ENCODE measurements at places on chromosomes 1 and 21.

DNA sequence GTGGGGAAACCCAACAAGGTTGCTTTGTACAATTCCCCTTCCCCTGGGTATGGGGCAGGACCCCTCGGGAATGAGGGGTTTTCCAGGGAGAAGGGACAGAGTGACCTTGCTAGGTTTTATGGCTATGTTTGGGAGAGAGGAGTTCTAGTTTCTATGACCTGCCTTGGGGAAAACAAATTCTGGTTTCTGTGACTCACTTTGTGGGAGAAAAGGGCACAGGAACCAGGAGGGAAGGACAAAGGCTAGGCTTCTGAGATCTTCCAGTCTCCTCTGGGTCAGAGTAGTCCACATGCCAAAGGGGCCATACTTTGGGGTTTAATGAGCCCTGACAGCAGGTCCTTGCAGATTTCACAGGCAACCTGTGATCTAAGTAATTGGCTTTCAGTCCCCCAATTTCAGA, 5.5 kb upstream of the PTGER3 start:
- no peak for DNase-seq

GRCh38 chr1:201640624-201641023, 101.7 kb downstream of the NAV1 start:
- no peak for DNase-seq

GRCh38 chr1:64984737-64985136, 18.4 kb upstream of the JAK1 start:
- DNase-seq: no peak

DNA sequence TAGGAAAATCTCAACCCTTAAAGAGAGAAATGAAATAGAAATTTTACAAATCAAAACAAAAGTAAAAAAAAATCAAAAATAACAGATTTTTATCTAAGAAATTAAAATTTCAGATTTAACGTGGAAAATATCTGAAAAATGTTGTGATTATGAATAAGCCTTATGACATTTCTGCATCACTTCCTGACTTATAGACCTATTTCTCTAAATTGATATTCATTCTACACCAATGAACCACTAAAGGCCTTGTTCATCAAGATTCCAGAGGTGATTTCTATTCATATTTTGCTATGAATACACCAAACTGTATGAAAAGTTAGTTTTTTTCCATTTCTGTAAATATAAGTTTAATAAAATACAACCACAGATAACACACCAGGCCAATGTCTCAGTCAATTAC, 261.5 kb downstream of the SMYD3 start:
- DNase-seq: no peak

DNA sequence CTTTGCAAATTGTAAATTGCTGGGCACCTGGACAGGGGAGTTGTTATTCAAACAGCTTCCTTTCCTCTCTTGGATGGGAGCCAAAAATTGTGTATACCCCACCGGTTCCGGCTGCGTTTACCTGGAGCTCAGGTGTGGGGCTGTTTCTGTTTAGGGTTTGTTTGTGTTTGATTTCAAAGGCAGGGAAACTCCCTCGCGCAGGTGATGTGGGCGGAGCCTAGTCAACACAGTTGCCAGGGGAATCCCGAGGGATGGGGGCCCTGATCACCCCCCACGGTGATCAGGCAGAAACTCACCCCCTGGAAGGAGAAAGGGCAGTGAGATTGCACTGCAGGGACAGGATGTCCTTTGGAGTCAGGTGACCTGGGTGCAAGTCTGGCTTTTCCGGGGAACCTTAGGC, 28.3 kb downstream of the CDCP2 start:
- DNase-seq: no peak

- no peak for DNase-seq
These were observed 14.2 kb upstream of the CYP4B1 start for GRCh38 chr1:46784666-46785065.

DNA sequence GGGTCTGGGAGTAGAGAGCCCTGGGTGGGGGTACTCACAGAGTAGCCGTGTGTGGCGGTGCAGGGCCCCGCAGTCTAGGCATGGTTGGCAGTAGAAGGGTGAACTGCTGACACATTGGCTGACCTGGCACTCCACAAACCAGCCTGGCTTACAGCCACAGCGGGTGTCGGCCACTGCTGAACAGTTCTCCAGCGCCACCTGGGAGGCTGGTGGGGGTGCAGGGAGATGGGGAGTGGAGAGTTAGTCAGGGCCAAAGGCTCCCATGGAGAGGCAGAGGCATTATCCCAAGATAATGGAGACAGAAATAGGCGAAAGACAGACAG, 1.5 kb downstream of the TNFRSF25 start:
- no peak for DNase-seq

DNA sequence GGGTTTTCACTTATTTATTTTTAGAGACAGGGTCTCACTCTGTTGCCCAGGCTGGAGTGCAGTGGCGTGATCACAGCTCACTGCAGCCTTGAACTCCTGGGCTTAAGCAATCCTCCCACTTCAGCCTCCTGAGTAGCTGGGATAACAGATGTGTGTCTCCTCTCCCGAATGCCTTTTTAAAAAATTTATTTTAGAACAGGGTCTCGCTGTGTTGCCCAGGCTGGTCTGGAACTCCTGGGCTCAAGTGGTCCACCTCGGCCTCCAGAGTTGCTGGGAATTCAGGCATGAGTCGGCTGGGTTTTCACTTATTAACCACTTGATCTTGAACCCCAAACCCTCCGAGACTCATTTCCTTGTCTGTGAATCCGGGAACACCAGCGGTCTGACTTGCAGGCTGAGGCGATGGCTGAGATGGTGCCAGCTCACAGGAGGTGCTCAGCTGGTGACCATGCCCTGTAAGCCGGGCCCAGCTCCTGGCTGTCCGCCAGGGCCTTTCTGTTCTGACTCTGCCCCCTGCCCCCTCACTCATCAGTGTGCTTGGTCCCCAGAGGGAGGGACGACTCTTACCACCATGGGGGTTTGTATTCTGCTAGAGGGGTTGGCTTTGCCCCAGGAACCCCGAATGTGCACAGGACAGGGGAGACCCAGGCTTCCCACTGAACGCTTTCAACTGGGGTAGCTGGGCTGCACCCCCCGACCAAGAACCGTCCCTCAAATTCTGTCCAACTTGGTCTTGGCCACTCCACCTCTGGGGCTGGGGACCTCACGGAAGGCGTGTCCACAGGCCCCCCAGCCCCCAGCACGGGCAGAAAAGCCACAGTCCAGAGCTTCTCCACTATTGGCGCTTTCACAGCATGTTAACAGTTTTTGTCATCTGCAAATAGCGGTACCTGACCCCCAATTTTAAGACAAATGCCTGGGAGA, 22.5 kb downstream of the MMEL1 start:
- no peak for DNase-seq

DNA sequence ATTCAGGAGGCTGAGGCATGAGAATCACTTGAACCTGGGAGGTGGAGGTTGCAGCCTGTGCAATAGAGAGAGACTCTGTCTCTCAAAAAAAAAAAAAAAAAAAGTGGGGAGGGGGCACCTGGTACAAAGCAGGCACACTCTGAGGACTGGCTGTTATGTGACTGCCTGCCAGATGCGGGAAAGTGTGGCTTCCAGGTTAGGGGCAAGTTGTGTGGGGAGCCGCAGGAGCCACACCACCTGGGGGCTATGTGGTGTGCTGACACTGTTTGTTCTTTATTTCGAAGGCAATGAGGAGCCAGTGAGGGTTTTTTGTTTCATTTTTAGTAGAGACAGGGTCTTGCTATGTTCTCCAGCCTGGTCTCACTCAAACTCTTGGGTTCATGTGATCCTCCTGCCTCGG, 5.7 kb downstream of the THEMIS2 start:
- no peak for DNase-seq
